Thymus (tissue), 14 donors: ENCODE measurements at places on chromosomes 12 and 14.

DNA sequence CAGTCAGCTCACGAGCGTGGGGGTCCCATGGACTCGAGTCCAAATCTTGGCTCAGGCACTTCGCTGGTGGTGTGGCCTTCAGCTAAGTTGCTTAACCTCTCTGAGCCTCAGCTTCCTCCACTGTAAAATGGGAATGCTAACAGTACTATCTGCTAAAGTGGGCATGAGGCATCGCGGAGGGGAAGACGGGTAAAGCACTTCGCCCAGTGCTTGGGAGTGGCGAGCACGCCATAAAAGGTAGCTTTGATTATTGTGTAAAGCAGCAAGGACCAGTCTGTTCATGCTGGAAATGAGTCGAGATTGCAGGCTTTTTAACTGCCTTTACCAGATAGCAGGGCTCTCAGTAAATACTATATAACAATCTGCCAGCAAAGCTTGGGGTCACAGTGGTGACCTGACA lies 24.5 kb downstream of the HRK start:
- no peaks in the 10 kb centered on the region for H3K36me3 ChIP-seq
- H3K4me3 ChIP-seq: no peak overlapping the region
- no peak overlapping the region for H3K27ac ChIP-seq
- H3K4me1 ChIP-seq: peaks cover 66% of the 10 kb centered on the region
- H3K27me3 ChIP-seq: no peaks in the 10 kb centered on the region
- DNase-seq: no peak

GRCh38 chr12:51874000-51874399 lies 13.9 kb upstream of the ANKRD33 start:
- no peak overlapping the region for H3K4me3 ChIP-seq
- H3K27me3 ChIP-seq: peaks cover 35% of the 10 kb centered on the region
- no peaks in the 10 kb centered on the region for H3K36me3 ChIP-seq
- no peak overlapping the region for H3K27ac ChIP-seq
- DNase-seq: no peak

- H3K4me1 ChIP-seq: no peaks in the 10 kb centered on the region
- H3K4me3 ChIP-seq: no peak overlapping the region
- no peak overlapping the region for H3K27ac ChIP-seq
- no peaks in the 10 kb centered on the region for H3K36me3 ChIP-seq
Measured at GRCh38 chr12:126389220-126389841, 1324.1 kb downstream of the AACS start.

DNA sequence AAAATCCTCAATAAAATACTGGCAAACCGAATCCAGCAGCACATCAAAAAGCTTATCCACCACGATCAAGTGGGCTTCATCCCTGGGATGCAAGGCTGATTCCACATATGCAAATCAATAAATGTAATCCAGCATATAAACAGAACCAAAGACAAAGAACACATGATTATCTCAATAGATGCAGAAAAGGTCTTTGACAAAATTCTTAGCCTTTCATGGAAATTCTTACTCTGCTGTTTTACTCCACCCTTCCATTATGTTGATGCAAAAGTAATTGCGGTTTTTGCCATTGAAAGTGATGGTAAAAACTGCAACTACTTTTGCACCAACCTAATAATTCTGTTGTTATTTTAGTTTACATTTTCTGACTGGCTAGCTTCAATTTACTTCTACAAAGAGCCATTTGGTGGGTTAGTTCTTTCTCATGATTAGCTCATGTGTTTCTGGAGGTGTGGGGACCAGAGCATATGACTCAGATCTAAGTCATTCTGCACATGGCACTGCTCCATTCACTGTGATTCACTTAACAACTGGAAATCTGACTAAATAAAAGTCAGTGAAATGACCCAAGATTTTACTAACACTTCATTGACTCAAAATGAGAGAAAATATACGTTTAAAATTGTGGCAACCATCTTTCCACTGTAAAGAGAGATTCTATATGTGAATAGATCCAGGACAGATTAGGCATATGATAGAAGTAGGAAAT lies 99.9 kb downstream of the TMTC3 start:
- H3K4me1 ChIP-seq: no peaks in the 10 kb centered on the region
- no peaks in the 10 kb centered on the region for H3K36me3 ChIP-seq
- H3K27ac ChIP-seq: no peak overlapping the region
- DNase-seq: no peak

DNA sequence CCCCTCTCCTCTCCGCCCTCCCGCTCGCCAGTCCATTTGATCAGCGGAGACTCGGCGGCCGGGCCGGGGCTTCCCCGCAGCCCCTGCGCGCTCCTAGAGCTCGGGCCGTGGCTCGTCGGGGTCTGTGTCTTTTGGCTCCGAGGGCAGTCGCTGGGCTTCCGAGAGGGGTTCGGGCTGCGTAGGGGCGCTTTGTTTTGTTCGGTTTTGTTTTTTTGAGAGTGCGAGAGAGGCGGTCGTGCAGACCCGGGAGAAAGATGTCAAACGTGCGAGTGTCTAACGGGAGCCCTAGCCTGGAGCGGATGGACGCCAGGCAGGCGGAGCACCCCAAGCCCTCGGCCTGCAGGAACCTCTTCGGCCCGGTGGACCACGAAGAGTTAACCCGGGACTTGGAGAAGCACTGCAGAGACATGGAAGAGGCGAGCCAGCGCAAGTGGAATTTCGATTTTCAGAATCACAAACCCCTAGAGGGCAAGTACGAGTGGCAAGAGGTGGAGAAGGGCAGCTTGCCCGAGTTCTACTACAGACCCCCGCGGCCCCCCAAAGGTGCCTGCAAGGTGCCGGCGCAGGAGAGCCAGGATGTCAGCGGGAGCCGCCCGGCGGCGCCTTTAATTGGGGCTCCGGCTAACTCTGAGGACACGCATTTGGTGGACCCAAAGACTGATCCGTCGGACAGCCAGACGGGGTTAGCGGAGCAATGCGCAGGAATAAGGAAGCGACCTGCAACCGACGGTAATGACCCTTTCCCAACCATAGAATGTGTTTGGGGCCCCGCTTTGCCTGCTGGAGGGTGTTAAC lies 615 bp downstream of the CDKN1B start:
- H3K4me1 ChIP-seq: peaks cover 7% of the 10 kb centered on the region
- no peaks in the 10 kb centered on the region for H3K27me3 ChIP-seq
- peak overlapping the region; percentile 97 for H3K27ac ChIP-seq
- H3K36me3 ChIP-seq: peaks cover 27% of the 10 kb centered on the region

DNA sequence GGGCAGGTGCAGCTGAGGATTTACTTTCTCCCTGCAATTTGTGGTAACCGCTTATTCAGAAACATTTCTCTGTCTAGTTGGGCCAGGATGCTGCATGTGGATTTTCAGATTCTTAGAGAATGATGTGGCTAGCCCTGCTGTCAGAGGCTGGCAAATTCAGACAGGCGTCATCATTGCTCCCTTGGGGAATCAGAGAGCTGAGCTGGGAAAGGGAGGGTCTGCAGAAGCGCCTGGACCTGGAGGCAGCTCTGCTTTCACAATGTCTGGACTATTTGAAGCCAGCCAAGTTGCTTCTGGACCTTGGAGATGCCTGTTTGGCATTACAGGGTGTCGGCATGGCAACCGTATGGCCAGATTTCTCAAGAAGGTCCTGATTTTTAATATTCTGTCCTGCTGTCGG lies 3.4 kb downstream of the GALNT16 start:
- no peak overlapping the region for H3K27ac ChIP-seq
- H3K4me3 ChIP-seq: no peak overlapping the region
- no peak for DNase-seq
- peaks cover 4% of the 10 kb centered on the region for H3K4me1 ChIP-seq
- H3K27me3 ChIP-seq: peaks cover 85% of the 10 kb centered on the region

DNA sequence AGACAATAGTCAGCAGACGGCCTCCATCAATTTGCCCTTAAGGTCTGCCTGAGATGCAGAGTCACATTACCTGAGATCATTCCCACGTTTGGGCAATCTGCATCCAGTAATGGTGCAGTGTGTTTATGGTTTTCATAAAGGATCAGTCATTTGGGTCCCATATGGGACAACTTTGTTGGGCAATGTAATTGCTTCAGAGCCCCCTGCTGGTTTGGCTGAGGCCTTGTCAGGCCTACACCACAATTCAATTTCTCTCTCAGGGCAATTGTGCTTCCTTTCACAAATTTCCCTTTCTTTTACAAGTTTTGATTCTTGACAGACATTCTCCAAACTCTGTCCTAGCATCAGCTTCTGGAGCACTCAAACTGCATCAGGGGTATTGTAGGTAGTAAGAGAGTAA lies 191.2 kb upstream of the SSTR1 start:
- no peak overlapping the region for H3K27ac ChIP-seq
- no peak for DNase-seq
- H3K27me3 ChIP-seq: no peaks in the 10 kb centered on the region
- no peaks in the 10 kb centered on the region for H3K36me3 ChIP-seq
- H3K4me1 ChIP-seq: no peaks in the 10 kb centered on the region

DNA sequence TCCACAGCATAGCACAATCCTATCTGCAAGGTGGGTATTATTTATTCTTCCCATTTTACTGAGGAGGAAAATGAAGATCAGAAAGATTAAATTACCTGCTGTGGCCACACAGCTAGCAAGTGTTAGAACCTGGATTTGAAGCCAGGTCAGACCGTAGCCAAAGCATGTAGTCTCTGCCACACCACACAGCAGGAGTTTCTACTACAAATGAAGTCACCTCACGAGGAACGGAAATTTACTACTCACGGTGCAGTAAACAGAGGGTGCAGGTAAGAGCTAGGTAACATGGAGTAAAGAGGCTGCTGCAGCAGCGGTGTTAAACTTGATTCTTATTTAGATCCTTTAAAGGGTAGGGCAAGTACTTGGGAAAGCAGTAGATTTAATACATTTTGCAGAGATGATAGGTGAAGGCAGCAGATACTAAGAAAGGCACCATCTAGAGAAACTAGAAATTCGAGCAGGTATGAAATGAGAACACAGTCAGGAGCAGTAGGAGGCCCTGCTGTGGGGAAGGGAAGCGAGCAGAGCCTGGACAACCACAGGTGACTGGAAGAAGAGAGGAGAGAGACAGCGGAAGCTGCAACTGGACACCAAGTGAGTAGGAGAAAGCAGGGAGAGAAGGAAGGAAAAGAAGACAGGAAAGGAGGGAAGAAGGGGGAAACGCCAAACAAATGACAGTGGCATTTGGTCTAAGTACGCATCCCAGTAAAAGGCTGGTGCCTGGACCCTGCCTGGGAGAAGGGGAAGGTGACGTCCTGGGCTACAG lies 21.5 kb downstream of the SPTB start:
- H3K4me3 ChIP-seq: no peak overlapping the region
- no peaks in the 10 kb centered on the region for H3K36me3 ChIP-seq
- no peak for DNase-seq
- peaks cover 6% of the 10 kb centered on the region for H3K4me1 ChIP-seq

DNA sequence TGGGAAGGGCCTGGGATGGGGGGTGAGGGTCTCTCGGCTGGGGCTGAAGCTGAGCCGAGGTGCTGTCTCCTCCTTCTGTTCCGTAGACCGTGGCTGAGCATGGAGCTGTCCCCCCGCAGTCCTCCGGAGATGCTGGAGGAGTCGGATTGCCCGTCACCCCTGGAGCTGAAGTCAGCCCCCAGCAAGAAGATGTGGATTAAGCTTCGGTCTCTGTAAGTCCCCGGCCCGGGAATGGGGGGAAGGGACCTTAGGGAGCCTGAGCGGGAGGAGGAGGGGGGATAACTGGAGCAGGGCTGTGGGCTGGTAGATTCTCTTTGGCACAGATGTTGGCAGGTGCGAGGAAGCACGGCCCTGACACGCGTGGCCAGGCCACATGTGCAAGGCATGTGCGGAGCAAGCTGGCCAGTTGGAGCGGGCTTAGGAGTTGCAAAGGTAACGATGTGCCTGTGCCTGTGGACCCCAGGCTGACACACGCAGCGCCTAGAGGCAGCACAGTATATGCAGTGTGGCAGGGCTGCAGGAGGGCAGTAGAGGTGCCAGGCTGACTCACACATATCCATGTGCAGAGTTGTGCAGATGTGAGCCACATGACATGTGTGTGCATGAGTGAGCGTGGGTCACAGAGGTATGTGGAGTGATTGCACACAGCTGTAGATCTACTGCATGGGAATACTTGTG lies 512 bp downstream of the PDE1B start:
- H3K27ac ChIP-seq: no peak overlapping the region
- H3K27me3 ChIP-seq: peaks cover 40% of the 10 kb centered on the region
- H3K4me1 ChIP-seq: peaks cover 15% of the 10 kb centered on the region
- no peak overlapping the region for H3K4me3 ChIP-seq

DNA sequence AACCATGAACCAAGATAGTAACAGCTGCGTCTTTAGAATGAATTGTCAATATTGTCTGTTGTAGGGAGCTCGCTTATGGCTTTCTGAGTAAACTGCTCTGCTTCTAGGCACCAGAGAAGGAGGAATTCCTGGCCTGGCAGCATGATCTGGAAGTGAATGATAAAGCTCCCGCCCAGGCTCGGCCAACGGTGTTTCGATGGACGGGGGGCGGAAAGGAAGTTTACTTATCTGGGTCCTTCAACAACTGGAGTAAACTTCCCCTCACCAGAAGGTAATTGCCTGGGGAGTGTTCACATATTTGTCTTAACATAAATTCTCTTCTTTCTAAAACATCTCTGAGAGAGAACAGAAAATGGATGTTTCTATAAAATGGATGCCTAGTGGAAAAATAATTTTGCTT lies 4.3 kb downstream of the PRKAB1 start:
- no peaks in the 10 kb centered on the region for H3K27me3 ChIP-seq
- no peak overlapping the region for H3K27ac ChIP-seq
- H3K36me3 ChIP-seq: peaks cover 64% of the 10 kb centered on the region
- no peak overlapping the region for H3K4me3 ChIP-seq
- DNase-seq: no peak

GRCh38 chr12:89883630-89884389 lies 175.2 kb upstream of the ATP2B1 start:
- H3K27ac ChIP-seq: no peak overlapping the region
- H3K36me3 ChIP-seq: no peaks in the 10 kb centered on the region
- peaks cover 8% of the 10 kb centered on the region for H3K4me1 ChIP-seq
- no peaks in the 10 kb centered on the region for H3K27me3 ChIP-seq

DNA sequence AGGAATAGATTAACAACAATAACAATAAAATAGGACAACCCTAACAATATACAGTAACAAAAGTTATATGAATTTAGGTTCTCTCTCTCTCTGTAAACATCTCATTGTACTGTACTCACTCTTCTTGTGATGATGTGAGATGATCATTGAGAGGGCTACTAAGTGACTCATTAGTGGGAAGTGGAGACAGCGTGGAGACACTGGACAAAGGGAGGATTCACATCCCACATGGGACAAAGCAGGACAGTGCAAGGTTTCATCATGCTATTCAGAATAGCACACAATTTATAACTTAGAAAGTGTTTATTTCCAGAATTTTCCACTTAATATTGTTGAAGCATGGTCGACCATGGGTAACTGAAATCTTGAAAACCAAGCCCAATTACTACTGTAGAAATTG lies 26.0 kb upstream of the SPATA7 start:
- no peak for DNase-seq
- H3K27ac ChIP-seq: no peak overlapping the region
- H3K4me1 ChIP-seq: no peaks in the 10 kb centered on the region
- H3K4me3 ChIP-seq: no peak overlapping the region
- H3K36me3 ChIP-seq: no peaks in the 10 kb centered on the region

- no peak overlapping the region for H3K4me3 ChIP-seq
- no peaks in the 10 kb centered on the region for H3K27me3 ChIP-seq
- DNase-seq: no peak
- H3K36me3 ChIP-seq: no peaks in the 10 kb centered on the region
- no peak overlapping the region for H3K27ac ChIP-seq
- no peaks in the 10 kb centered on the region for H3K4me1 ChIP-seq
Measured at GRCh38 chr12:29569132-29569757, 71.8 kb upstream of the OVCH1 start.

GRCh38 chr12:98821866-98822265 lies 176.8 kb downstream of the APAF1 start:
- DNase-seq: no peak
- no peaks in the 10 kb centered on the region for H3K4me1 ChIP-seq
- H3K36me3 ChIP-seq: no peaks in the 10 kb centered on the region
- no peak overlapping the region for H3K4me3 ChIP-seq

- peak overlapping the region; percentile 45 for H3K27ac ChIP-seq
- no peaks in the 10 kb centered on the region for H3K36me3 ChIP-seq
- no peaks in the 10 kb centered on the region for H3K4me1 ChIP-seq
- DNase-seq: no peak
- H3K4me3 ChIP-seq: no peak overlapping the region
Measured at GRCh38 chr12:51905471-51906429, 1.6 kb upstream of the ACVRL1 start.
